ENCODE measurements at places on chromosomes 1 and 21.

GRCh38 chr1:3735027-3735681, 17.1 kb upstream of the CCDC27 start:
- no peak for DNase-seq

- no peak for DNase-seq
Observed at GRCh38 chr21:28207436-28208173, 785.1 kb downstream of the LTN1 start.

- no peak for DNase-seq
Observed at GRCh38 chr1:50490640-50491039, 67.4 kb upstream of the DMRTA2 start.

DNA sequence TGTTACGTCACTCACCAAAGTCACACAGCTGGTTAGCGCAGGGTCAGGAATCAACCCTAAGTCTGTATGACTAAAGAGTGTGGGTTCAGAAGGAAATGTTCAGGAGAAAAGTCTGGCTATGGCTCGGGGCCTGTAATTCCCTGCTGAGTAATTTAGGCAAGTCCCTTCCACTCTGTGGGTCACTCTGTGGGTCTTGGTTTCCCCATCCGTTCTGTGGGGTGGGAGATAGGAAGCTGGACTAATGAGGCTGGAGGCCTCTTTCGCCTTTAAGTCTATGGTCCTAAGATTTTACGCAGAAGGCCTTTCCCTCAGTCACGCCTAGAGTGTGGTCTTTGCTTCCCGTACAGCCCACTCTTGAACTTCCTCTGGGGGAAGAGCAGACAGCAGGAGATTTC, 14.3 kb upstream of the MED18 start:
- no peak for DNase-seq

DNA sequence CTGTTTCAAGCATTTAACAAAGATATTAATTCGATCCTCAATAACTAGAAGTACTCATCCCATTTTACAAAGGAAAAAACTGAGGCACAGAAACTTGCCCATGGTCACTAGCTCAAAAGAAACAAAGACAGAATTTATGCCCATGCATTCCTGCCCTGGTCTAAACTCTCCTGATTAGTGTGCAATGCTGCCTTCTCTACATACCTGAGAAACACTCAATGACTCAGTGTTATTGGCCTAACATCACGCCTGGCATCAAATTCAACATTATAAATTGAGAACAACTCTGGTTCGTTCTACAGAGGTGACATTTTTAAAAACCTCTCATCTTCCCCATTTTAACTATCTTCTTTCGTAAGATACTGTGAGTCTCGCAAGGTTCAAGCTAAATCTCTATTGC, 5.2 kb downstream of the APP start:
- no peak for DNase-seq

DNA sequence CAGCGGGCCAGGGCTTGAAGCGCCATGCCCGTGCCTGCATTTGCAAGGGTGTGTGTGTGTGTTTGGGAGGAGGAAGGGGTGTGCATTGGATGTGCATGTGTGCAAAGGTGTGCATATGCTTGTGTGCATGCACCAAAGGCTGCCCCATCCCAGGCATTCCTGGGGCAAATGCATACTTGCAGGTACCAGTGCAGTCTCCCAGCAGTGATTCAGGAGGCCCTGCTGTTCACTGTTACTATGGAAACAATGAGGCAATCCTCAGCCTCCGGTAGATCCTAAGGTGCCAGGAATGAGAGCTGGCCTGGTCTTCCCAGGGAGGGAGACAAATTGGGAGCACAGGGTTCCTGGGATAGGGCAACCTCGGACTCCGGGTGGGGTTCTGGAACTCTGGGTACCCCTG, 7.5 kb upstream of the FNDC5 start:
- no peak for DNase-seq

- DNase-seq = no peak
Observed at GRCh38 chr21:31195334-31196015, 148.6 kb downstream of the TIAM1 start.

GRCh38 chr1:241323514-241324195, 33.4 kb downstream of the RGS7 start:
- no peak for DNase-seq

GRCh38 chr21:28135646-28136045, 857.0 kb downstream of the LTN1 start:
- no peak for DNase-seq

DNA sequence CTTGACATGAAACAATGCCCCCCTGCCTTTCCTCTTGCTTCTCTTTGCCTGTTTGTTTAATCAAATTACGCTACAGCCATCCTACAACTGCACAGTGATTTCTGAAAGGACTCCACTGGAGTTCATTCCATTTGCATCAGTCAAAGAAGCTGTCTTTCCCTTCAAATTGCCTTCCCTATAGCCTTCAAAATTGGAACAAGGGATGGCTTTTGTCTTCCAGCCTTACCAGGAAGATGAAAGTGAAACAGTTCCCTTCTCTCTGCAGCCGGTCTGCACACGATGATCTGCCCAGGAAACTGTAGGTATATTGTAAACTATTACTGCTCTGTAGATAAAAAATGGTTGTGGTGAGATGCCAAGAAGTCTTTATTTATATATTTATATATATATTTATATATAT, 65.6 kb upstream of the ETS2 start:
- no peak for DNase-seq

- no peak for DNase-seq
Observed at GRCh38 chr1:17161137-17161740, 42.0 kb upstream of the PADI2 start.

GRCh38 chr1:162168261-162168660, 98.8 kb downstream of the NOS1AP start:
- DNase-seq = no peak

- DNase-seq = no peak
Observed at GRCh38 chr1:115450501-115451040, 112.5 kb upstream of the NGF start.

DNA sequence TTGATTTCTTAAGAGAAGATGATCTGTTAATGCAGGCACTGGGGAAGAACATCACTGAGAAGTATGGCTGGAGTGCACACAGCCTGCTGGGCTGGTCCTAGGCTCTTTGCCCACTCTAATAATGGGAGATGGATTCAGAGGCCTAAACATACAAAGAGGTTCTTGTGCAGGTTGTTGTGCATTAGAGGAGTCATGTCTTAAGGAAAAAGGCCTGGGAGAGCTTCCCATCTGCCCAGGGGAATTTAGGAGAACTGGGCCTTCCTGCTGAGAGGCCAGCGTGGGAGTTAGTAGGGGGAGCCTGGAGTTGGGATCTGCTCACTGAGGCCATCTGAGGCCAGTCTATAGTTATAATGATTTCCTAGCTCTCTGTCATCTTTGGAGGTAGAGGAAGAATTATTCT, 126.7 kb downstream of the TLR5 start:
- DNase-seq = no peak

- DNase-seq = no peak
Observed at GRCh38 chr1:53066891-53067738, 5.1 kb downstream of the PODN start.

DNA sequence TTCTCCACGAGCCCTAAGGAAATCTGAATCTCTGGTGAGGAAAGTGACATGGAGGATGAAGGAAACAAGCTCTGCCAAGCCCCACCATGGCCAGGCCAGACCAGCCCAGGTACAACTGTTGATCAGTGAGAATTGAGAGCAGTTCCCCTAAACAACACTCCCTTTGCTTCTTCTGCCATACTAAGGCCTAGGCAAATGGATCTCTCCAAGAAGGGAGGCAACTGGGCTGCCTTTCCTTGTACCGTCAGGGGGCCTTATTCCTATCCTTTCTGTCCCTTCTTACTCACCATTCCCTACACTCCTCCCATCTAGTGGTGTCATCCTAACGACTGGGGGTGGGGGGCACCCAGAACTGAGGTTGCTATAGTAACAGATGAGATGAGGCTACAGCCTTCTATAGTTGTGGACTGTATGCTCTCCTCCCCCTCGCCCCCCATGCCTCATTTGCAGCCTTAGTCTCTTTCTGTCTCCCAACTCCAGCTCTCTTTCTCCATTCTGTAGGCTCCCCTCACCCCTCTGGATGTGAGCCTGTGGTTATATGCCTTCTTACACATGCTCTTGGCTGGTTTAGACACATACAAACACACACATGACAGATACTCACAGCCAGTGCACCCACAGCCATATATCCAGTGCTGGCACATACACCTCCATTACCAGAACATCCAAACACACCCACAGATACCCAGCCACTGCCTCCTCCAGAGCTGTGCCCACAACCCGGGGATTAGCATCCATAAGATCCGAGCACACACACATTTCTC, 3.6 kb downstream of the PEA15 start:
- no peak for DNase-seq

GRCh38 chr1:245457562-245457961, 302.8 kb downstream of the KIF26B start:
- DNase-seq = no peak

DNA sequence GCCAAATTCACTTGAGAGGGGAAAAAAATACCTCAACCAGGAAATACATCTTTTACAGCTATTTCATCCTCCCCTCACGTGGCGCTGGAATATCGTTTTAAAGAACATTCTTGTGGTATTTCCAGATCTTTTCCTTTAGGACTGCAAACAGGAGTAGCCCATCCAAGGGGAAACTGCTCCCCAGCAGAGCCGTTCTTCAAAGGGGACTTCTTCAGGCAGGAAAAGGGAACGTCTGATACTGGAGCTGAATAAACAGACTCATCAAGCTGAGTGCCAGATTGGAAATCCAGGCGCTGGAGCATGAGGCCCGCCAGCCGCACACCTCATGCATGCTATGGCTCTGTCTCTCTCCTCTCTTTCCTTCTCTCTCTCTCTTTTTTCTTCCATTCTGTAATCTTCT, 34.0 kb upstream of the PROX1 start:
- no peak for DNase-seq

DNA sequence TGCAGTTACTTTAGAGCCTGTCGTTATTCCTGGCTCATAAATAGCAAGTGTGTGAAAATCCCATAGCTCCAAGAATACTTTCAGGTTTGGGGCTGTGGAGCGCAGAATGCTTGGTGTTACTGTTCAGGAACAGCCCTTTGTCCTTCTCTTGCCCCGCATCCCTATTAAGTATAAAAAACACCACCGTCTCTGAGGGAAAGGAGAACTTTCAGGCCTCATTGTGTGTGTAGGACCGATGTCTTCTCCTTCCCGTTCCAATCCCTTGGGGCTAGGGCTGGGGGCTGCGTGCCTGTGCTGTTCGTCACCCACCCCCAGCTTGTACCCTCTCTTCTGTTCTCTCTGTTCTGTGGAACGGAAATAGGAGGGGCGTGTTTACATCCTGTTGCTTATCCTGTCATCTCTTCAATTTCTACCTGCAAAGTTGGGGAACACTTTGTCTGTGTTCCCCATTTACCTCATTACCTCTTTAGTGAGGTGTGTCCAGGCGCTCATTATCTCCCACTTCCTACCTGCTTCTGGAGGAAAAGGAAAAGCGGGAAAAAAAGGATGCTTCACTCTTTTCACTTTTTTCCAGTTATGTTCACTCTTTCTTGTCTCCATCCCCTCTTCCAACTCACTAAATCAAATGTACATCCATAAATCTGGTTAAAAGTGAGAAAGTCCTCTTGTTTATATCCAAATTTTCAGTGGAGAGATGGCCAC, 788 bp upstream of the TXNIP start:
- peak; percentile 15 for DNase-seq

DNA sequence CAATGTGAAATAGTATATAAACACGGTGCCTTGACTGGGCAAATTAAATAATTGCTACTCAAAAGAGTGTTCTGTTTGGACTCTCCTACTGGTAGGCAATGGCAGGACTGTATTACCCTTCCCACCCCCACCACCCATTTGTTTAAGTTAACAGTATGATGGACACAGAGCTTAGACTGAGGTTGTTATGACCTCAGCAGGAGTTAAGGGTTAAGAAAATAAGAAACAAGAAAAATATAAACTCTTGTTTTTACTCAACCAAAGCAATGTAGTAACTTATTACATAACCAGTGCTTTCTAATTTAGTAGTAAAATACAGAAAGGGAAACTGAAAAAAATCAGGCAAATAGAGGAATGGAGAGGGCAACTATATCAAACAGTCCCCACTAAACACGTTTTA, 19.9 kb upstream of the SERPINC1 start:
- DNase-seq = no peak

- no peak for DNase-seq
Observed at GRCh38 chr1:4986306-4986705, 331.9 kb downstream of the AJAP1 start.

DNA sequence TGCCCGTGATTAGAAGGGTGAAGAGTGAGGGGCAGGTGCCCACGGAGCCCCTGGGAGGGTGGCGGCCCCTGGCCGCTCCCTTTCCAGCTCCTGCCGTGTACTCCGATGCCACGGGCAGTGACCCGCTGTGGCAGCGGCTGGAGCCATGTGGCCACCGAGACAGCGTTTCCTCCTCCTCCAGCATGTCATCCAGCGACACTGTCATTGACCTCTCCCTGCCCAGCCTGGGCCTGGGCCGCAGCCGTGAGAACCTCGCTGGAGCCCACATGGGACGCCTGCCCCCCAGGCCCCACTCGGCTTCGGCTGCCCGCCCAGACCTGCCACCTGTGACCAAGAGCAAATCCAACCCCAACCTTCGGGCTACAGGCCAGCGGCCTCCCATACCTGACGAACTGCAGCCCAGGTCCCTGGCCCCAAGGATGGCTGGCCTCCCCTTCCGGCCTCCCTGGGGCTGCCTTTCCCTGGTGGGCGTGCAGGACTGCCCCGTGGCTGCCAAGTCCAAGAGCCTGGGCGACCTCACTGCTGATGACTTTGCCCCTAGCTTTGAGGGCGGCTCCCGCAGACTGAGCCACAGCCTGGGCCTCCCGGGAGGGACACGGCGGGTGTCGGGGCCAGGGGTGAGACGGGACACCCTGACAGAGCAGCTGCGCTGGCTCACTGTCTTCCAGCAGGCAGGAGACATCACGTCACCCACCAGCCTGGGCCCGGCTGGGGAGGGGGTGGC, 22.0 kb downstream of the PANK4 start:
- DNase-seq = no peak

- no peak for DNase-seq
Observed at GRCh38 chr1:167136806-167137205, 42.9 kb downstream of the STYXL2 start.

- no peak for DNase-seq
Observed at GRCh38 chr21:24294171-24294570, 1313.1 kb downstream of the MRPL39 start.

- DNase-seq = no peak
Observed at GRCh38 chr1:2783069-2783434, 18.4 kb downstream of the TTC34 start.

GRCh38 chr1:89604414-89604735, 28.5 kb upstream of the LRRC8C start:
- no peak for DNase-seq

DNA sequence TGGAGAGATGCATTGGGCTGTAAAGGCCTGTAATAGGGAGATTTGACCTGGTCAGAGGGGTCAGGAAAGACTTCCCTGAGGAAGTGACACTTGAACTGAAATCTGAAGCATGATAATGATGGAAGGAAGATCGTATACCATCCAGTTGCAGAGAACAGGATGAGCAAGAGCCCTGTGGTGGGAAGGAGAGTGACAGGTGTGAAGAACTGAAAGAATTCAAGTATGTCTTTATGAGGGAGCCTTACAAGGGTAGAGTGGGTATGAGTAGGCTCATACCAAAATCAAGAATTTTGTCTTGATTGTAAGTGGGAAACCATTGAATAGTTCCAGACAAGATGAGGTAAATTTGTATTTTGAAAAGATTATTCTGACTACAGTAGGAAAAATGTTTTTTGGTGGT, 129.4 kb downstream of the RASAL2 start:
- no peak for DNase-seq

GRCh38 chr1:71023515-71023914, 24.1 kb downstream of the PTGER3 start:
- DNase-seq = no peak

Data from central memory CD8-positive, alpha-beta T cell (primary cell).